Stimulated activated CD8-positive, alpha-beta memory T cell treated with anti-CD3 and anti-CD28 coated beads, Interleukin-4, amount 100 ng/mL, for 1 hour (primary cell): ENCODE measurements at places on chromosomes 11 and 22.

GRCh38 chr22:47835726-47836125 is 1073.3 kb downstream of the TBC1D22A start:
- no peak for DNase-seq

DNA sequence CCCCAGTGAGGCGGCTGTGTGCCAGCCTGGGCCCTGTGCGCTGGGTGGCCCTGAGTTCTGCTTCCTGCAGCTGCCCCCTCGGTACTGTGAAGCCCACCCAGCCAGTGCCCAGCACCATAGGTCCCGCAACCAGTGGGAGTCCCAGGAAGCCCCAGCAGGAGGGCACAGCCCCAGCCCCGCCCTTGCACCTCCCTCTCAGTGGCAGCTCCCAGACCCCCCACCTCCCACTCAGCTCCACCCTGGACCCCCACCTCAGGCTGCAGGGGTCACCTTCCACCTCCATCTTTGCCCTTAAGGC is 30.9 kb downstream of the MOB2 start:
- DNase-seq, result no peak

GRCh38 chr11:83759148-83759547 is 473.0 kb upstream of the CCDC90B start:
- no peak for DNase-seq

GRCh38 chr11:20501971-20502370 is 97.4 kb upstream of the SLC6A5 start:
- no peak for DNase-seq

- DNase-seq, result no peak
These were observed 28.3 kb upstream of the GRAMD4 start for GRCh38 chr22:46591930-46592329.

GRCh38 chr11:121318848-121319834 is 26.6 kb downstream of the SC5D start:
- DNase-seq, result no peak

- DNase-seq, result no peak
These were observed 1.6 kb downstream of the P2RY2 start for GRCh38 chr11:73219396-73220285.

GRCh38 chr11:69472541-69473275 is 8.8 kb upstream of the LINC01488 start:
- no peak for DNase-seq

GRCh38 chr22:42156598-42156997 is 26.0 kb upstream of the CYP2D6 start:
- DNase-seq, result no peak
